Mesothelial cell of epicardium (in vitro differentiated cells): ENCODE measurements at places on chromosomes 2 and 18. TPM values are rescaled to one million over a fixed set of nuclear protein-coding genes. Genes with fewer than 3 reads are reported as not detected.

DNA sequence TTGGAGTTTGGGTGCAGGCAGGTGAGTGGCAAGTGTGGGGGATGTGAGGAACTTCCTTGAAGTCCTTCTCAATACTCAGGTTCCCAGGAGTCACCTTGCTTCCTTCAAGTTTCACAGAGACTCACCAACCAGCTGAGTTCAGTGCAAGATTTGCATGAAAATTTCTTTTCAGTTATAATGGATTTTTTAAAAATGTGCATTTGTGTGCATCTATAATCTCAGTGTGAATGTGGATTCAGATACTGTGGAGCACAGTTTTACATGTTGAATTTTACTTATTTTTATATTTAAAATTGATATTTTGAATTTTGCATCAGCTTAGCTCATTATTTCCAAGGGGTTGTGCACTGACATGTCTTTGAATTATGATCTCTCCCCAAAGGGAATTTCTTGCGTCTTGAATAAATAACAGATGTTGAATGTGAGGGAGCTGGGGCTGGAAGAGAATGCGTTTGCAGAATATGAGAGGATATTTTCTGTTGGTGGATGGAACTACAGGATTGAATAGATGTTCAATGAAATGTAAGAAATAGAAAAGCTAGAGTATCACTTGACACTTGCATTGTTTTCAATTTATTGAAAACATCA is 184.3 kb downstream of the RPRM start:
- DNase-seq = no peak

MFSD2B gene
- 0.16 to 0.84 TPM (median 0.31 TPM) in 3 replicates for total RNA-seq

CERKL gene
- not detected in 3 replicates for total RNA-seq

GRCh38 chr2:218518876-218519275 is 49.3 kb downstream of the USP37 start:
- DNase-seq = no peak

DSG4 gene
- 0.07 to 0.09 TPM (median 0.09 TPM) in 3 replicates for total RNA-seq

DNA sequence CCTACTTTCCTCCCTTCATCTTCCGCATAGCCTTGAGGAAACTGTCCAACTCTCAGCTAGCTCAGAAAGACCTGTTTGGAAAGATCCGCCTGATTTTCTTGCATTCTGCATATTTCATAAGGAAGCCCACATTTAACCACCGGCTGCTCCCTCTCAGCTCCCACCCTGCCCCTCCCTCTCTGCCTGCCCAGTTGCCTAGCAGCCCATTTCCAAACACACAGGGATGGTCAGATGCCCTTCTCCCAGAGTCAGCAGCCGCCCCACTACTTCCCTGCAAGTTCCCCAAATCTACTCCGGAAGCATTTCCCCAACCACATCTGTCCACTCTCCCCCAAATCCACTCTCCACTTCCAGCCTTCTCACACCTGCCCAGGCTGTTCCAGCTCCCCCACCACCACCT is 96.0 kb downstream of the TNS1 start:
- no peak for DNase-seq

GRCh38 chr18:38241216-38241615 is 675.6 kb upstream of the CELF4 start:
- DNase-seq = no peak

DNA sequence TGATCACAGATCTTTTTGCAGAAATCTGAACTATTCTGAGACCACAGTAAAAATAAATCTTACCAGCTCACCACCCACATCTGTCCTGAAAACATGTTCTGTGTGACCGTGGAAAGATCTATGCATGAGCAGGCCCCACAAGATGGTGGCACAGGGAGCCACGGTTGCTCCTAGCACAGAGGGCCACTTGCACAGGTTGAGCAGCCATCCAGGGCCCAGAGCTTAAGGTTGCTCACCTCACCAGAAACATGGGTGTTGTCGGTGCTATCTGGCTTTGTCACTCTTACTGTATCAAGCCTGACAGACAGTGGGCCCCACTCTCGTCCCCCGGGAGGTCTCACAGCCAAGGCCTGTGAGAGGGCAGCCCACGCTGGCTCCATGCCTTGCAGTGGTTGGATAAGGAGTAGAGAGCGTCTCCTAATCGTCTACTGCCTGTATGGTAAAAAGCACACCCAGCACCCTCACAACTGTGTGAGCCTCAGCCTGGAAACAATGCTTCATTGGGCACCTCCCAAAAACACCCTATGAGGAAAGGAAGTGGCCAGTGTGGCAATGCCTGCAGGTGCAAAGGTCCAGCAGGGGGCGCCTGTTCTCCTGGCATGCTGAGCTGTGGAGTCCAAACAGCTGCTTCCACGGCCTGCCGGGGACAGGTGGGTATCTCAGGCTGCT is 19.6 kb downstream of the TUBB6 start:
- DNase-seq = peak; percentile 72

CPLX4 gene
- total RNA-seq = not detected in 3 replicates

DNA sequence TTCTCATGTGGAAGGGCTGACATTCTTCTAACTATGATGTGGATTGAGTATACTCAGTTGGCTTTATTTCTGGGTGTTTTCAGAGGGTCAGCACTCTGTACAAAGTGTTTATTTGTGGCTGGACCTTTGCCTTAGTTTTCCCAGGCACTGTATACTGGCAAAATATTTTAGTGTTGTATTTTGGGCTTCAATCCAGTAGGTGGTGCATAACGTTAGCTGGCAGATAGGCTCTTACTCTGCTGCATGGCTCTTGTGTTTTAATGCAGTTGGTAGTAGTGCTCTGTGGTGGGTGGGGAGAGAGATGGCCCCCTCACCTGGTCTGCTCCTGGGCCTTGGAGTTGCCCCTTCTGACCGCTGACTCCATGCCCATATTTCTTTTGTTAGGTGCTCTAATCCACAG is 75.6 kb upstream of the REG3A start:
- no peak for DNase-seq
